ENCODE measurements at places on chromosomes 1 and 21.

DNA sequence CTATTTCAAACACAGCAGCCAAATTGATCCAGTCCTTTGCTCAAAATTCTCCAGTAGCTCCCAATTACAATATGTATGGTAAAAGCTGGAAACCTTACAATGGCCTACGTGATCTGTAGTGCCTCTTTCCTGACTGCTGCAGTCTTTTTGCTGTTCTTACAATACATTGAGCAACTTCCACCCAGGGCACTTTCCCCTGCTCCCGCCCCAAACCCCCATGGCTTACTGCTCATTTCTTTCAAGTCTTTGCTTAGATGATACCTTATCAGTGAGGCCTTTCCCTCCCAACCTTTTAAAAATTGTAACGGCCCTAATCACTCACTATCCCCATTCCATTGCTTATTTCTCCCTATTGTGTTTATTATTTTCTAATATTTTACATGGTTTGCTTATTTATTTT, 43.9 kb upstream of the APOBEC4 start:
- no peak for DNase-seq

GRCh38 chr1:153881751-153882150, 41.0 kb downstream of the GATAD2B start:
- peak; percentile 56 for DNase-seq

- DNase-seq: no peak
Measured at GRCh38 chr1:39936724-39937491, 18.0 kb upstream of the MFSD2A start.

DNA sequence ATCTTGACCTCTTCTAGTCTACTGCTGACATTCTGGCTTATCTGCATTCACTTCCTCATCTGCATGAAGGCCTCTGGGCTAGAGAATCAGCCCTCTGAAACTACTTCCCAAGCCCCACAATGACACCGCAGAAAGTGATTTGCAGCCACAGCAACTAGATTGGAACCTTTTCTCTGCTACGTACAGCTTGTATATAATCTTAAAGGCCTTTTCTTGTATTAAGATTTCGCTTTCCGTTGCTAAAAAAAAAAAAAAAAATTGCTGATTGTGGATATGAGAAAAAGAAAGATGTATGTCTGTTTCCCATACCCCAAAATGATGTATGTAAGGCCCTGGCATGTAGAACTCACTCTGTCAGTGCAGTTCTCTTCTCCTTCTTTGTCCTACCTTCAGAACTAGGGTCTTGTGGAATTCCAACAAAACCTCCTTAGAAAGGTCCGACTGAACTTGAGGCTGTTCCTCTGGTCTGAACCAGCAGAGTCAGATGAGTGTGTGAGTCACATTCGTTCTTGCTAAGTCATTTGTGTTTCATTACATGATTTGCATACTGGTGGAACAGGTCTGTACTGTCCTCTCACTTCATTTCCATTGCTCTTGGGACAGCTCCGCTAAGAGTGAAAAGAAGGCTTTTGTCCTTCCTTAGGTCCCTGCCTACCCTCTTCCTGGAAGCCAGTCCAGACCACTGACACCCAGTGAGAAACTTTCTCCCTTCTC, 62.7 kb downstream of the PLPP3 start:
- no peak for DNase-seq

DNA sequence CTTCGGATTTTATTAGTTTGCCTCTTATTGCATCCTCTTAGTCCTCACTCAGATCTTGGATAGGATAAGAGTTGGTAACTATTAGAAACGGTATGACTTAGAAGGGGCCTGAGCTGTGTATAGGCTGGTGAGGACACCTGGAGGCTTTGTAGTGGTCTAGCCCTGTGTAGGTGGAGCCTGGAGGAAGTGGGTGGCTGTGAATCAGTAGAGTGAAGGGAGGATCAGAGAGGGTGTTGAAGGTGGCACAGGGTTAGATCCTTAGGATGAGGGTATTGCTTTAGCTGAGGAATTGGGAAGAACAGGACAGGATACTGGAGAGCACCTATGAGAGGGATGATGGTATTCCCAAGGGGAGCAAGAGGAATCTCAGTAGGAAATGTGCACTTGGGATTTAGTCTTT, 5.7 kb downstream of the VANGL1 start:
- no peak for DNase-seq

- DNase-seq: no peak
Measured at GRCh38 chr1:15939181-15940109, 36.5 kb downstream of the ZBTB17 start.

DNA sequence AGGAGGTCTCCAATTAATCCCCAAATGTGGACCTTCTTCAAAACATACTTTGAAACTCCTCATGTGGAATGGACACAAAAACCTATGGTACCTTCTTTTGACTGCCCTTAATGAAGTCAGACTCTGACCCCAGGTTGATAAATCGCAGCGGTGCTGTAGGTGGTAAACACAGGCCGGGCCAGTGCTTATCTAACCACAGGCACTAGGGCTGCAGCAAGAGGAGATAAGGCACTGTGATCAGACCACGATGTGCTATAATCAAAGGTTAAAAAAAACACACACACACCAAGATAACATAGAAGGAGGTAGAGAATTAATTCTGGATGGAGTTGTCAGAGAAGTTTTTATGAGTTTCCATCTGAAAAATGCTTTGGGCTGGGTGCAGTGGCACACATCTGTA, 52.3 kb upstream of the SIPA1L2 start:
- DNase-seq: peak; percentile 45

GRCh38 chr21:44709426-44710293, 1.7 kb downstream of the TSPEAR start:
- no peak for DNase-seq

- no peak for DNase-seq
Measured at GRCh38 chr21:46062471-46063211, 35.3 kb upstream of the COL6A2 start.

DNA sequence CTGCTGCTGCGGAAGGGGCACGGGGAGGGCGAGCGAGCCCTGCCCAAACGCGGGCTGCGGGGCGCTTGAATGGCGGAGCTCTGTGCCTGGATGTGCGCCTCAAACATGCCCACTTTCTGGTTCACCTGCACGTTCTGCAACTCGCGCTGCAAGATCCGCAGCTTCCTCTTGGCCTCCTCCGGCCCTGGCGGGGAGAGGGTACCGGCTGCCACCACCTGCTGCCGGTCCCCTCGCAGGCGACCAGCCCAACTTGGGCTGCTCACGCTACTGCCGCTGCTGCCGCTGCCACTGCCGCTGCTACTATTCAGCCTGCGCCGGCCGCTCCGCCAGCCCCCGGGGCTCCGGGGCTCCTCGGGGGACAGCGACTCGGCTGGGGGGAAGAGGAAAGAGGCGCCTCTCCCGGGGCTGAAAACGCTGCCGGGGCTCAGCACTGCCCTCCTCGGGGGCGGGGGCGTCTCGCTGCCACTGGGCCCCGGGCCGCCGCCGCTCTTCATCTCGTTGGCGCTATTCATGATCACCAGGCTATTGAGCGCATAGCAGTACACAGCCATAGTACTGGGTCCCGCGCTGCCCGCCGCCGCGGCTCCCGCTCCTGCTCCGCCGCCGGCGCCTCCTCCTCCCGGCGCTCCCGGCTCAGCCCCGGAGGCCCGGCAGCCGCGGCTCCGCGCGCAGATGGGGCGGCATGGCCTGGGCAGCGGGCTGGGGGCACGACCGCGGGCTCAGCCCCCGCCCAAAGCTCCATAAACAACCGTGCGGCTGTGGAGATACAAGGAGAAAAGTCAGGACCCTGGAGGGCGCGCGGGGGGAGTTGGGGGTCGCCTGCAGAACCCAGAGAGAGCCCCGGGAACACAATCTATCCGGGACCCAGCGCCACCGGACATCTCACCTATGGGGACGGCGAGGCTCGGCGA, 1.9 kb downstream of the ITPKB start:
- no peak for DNase-seq

- no peak for DNase-seq
Measured at GRCh38 chr1:183593356-183593755, 3.1 kb upstream of the NCF2 start.

GRCh38 chr1:204479387-204480136, 15.0 kb downstream of the PIK3C2B start:
- DNase-seq: no peak

GRCh38 chr1:150257624-150258585, at the start of gene CA14:
CA14 (plus strand) TSS chr1:150257774; CDS start chr1:150258129, 355 bp downstream.
- DNase-seq: no peak

DNA sequence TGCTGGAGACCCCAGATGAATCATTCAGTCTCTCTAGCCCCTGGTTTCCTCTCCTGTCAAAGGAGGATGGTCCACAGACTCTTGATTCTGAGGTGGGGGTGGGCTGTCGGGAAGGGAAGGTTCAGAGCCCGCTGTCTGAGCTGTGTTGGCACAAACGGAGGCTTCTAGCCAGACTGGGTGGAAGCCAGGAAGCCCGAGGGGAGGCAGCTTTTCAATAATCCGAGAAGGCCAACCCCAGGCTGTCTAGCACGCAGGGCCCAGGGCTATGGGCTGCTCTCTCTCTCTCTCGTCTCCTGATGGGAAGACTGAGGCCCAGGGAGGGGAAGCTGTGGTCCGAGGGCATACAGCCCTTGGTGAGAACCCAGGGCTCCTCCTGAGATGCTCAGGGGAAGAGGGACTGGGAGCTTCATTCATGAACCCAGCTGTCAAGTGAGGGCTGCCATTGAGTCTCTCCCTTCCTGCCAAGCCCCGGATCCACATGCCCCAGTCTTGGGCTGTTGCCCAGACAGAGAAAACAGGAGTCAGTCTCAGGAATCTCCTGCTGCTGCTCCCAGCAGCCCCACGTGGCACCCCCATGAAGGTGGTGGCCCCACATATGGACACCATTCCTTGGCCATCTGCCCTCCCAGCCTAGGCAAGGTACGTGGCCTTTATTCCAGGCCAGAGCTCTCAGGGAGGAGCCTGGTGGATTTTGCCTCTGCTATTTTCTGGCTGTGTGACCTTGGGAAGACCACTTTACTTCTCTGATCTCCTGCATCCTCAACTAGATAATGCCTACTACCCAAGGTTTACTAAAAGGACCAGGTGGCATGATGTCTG, 44.4 kb downstream of the RAP1GAP start:
- no peak for DNase-seq

Measured in A172 (cell line).